H1 (cell line): ENCODE measurements at places on chromosomes 7 and 10. TPM values are rescaled to one million over a fixed set of nuclear protein-coding genes. Genes with fewer than 3 reads are reported as not detected.

- H3K36me3 ChIP-seq = no peaks in the 10 kb centered on the region
- DNase-seq = no peak
- H3K27ac ChIP-seq = no peak overlapping the region
- no peaks in the 10 kb centered on the region for H3K27me3 ChIP-seq
- no peak overlapping the region for H3K4me3 ChIP-seq
Measured at GRCh38 chr7:148079206-148080080, 511.1 kb upstream of the C7orf33 start.

SMO gene
- 61.2 and 64.5 TPM in 2 replicates for total RNA-seq

DNA sequence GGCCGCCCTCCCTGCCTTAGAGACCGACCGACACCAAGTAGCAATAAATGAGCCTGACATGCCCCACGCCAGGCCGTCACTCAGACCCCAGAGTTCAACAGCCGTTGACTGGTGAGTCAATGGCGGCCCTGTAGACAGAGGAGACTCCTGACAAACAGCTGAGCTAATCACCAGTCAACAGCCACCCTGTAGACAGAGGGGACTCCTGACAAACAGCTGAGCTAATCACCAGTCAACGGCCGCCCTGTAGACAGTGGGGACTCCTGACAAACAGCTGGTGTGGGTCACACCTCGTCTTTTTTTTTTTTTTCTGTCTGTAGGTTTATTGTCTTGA is 16.9 kb upstream of the KNDC1 start:
- no peaks in the 10 kb centered on the region for H3K36me3 ChIP-seq
- no peak overlapping the region for H3K4me3 ChIP-seq
- H3K27ac ChIP-seq = no peak overlapping the region
- H3K27me3 ChIP-seq = no peaks in the 10 kb centered on the region
- H3K4me1 ChIP-seq = peaks cover 6% of the 10 kb centered on the region

DNA sequence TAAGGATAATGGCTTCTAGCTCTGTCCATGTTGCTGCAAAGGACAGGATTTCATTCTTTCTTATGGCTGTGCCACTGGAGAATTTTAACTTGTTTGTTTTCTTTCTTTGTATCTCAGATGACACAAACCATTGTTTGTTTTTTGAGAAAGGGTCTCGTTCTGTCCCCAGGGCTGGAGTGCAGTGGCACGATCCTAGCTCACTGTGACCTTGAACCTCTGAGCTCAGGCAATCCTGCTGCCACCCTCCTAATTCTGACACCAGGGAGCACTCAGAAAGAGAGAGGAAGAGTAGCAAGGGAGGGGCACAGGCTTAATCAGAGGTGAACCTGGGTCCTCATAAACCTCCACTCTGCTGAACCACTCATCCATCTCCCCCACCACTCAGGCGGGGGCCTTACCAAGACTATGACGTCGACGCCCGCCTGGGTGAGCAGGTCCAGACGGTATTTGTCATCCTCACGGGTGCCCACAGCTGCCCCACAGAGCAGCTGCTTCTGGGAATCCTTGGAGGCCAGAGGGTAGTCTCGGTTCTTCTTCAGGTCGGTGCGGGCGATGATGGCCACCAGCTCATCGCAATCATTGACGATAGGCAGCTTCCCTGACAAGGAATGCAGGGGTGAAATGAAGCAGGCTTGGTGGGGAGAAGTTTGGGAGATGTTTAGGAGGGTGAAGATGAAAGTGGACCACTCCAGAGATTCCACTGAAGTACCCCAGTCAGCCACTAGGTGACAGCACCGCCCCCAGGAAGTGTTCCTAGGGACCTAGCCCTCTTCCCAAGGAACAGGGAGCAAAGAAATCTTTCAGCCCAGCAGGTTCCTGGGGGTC is 11.6 kb downstream of the IMPDH1 start:
- no peak overlapping the region for H3K27ac ChIP-seq
- no peak overlapping the region for H3K4me3 ChIP-seq
- H3K4me1 ChIP-seq = no peaks in the 10 kb centered on the region
- no peaks in the 10 kb centered on the region for H3K27me3 ChIP-seq

- H3K27ac ChIP-seq = no peak overlapping the region
- no peaks in the 10 kb centered on the region for H3K27me3 ChIP-seq
- no peaks in the 10 kb centered on the region for H3K36me3 ChIP-seq
Measured at GRCh38 chr7:18262058-18262457, 233.5 kb upstream of the HDAC9 start.

DNA sequence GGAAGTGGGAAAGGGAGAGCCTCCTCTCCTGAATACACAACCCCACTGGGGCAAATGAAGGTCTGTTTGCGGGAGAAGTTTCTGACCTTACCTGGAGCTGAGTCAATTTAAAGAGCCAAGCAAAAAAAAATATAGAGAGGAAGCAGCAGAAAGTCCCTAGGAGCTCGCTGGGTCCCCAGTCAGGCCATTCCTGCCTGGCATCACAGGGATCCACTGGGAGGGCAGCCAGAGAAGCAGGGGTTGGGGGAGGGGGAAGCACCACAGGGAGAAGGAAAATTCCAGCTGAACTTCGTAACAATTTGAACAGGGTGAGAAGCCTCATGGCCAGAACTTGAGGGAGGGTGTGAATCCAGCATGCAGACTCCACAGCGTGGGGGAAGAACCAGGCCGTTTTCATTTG is 298.7 kb downstream of the LRRTM3 start:
- no peaks in the 10 kb centered on the region for H3K27me3 ChIP-seq
- H3K36me3 ChIP-seq = no peaks in the 10 kb centered on the region
- H3K4me1 ChIP-seq = no peaks in the 10 kb centered on the region
- no peak overlapping the region for H3K4me3 ChIP-seq
- H3K27ac ChIP-seq = no peak overlapping the region

DNA sequence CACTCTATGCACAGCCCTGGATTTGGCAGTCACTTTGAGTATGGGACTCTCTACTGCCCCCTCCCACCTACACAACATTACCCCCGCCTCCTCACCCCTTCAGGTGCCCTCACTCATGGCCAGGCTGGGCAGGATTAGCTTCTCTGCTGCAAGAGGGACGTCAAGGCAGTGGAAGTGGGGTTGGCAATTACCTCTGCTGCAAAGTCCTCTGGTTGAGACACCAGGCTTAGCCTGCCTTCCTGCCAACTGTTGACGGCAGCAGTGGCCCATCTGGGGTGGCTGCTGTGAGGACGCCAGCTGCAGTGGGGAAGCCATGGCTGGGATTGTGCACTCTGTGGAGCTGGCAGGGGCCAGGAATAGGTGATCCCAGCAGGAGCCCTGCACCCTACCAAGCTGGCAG is 26.7 kb downstream of the SVIL start:
- H3K4me3 ChIP-seq = no peak overlapping the region
- DNase-seq = no peak
- no peaks in the 10 kb centered on the region for H3K4me1 ChIP-seq
- no peaks in the 10 kb centered on the region for H3K27me3 ChIP-seq

HOXA2 gene
- not detected in 2 replicates for total RNA-seq

GRCh38 chr7:151038951-151039849 is 9.1 kb upstream of the ASIC3 start:
- peaks cover 2% of the 10 kb centered on the region; the same call in 1 of the 2 replicates for H3K36me3 ChIP-seq
- H3K4me3 ChIP-seq = no peak overlapping the region
- H3K27ac ChIP-seq = no peak overlapping the region
- no peaks in the 10 kb centered on the region for H3K4me1 ChIP-seq
- no peaks in the 10 kb centered on the region for H3K27me3 ChIP-seq

DNA sequence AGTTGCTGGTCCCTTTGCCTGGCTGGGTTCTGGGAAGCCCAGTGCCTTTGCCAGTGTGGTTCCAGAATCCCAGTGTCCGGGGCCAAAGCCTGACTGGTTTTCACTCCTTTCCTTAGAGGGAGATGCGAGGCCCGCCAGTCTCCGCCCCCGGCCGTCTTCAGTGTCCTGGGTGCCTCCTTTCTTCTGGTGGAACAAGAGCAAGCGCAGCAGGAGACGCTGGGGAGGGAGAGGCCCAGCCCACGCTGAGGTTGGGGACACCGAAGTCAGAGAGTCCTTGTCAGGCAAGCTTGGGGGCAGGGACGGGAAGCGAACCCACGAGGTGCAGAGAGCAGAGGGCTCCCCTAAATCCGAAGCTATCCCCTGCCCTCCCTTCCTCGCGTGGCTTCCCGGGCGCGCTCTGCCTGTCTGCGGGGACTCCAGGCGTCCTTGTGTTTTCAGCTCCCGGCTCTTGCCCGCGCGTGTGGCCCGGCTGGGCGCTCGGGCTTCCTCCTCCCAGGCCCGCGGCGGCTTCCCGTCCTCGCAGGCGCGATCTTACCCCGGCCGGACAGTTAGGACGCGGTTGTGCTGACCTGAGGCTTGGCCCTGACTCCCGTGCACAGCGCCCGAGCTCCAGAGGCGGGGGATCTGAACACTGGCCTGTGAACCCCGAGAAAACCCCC is 60.6 kb upstream of the UBE3C start:
- peak; percentile 64 for DNase-seq
- peak overlapping the region; percentile 34 for H3K4me3 ChIP-seq
- no peak overlapping the region for H3K27ac ChIP-seq

NANOS1 gene
- total RNA-seq = 3.1 and 5.4 TPM in 2 replicates

DNA sequence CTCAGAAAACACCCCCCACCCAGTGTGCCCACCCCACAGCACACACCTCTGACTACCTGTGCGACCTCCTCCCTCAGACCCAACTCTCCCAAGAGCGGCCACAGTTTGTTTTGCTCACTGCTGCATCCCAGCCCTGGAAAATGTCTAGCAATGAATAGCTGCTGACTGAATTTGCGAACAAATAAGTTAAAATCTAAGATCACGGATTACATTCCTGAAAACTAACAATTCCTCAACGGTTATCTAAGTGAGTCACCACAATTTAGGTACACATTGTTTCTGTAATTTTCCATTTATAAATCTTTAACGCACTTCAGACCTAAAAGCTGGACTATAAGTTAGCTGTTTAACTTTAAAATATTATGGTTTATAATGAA is 235.2 kb downstream of the ZMYND11 start:
- no peaks in the 10 kb centered on the region for H3K27me3 ChIP-seq
- no peak for DNase-seq

- H3K36me3 ChIP-seq = no peaks in the 10 kb centered on the region
- H3K4me1 ChIP-seq = no peaks in the 10 kb centered on the region
- no peak overlapping the region for H3K4me3 ChIP-seq
- DNase-seq = no peak
Measured at GRCh38 chr7:11133436-11133959, 159.8 kb downstream of the PHF14 start.

- H3K4me1 ChIP-seq = peaks cover 31% of the 10 kb centered on the region
- H3K27ac ChIP-seq = no peak overlapping the region
- DNase-seq = no peak
- no peak overlapping the region for H3K4me3 ChIP-seq
- no peaks in the 10 kb centered on the region for H3K36me3 ChIP-seq
Measured at GRCh38 chr10:24254180-24254579, 45.2 kb downstream of the KIAA1217 start.

MAT1A gene
- 2.9 and 4.1 TPM in 2 replicates for total RNA-seq

EN2 gene
- not detected in 2 replicates for total RNA-seq

GRCh38 chr7:140235114-140235513 is 58.3 kb upstream of the KDM7A start:
- no peak overlapping the region for H3K4me3 ChIP-seq
- no peak overlapping the region for H3K27ac ChIP-seq
- peaks cover 5% of the 10 kb centered on the region; the same call in 1 of the 2 replicates for H3K27me3 ChIP-seq
- H3K4me1 ChIP-seq = peaks cover 7% of the 10 kb centered on the region
- H3K36me3 ChIP-seq = no peaks in the 10 kb centered on the region
- no peak for DNase-seq

MRLN gene
- not detected in 2 replicates for total RNA-seq

GRCh38 chr7:158958618-158959017 is 102.3 kb downstream of the DYNC2I1 start:
- H3K27me3 ChIP-seq = no peaks in the 10 kb centered on the region
- no peak for DNase-seq

- no peaks in the 10 kb centered on the region for H3K36me3 ChIP-seq
- no peaks in the 10 kb centered on the region for H3K4me1 ChIP-seq
- no peaks in the 10 kb centered on the region for H3K27me3 ChIP-seq
- H3K27ac ChIP-seq = no peak overlapping the region
- H3K4me3 ChIP-seq = no peak overlapping the region
Measured at GRCh38 chr7:2849941-2850766, 6.0 kb upstream of the GNA12 start.

GRCh38 chr10:97188261-97188711 is 2.5 kb upstream of the SLIT1 start:
- no peak for DNase-seq
- no peaks in the 10 kb centered on the region for H3K36me3 ChIP-seq
- H3K27me3 ChIP-seq = peaks cover 48% of the 10 kb centered on the region
- peaks cover 5% of the 10 kb centered on the region for H3K4me1 ChIP-seq
- H3K27ac ChIP-seq = no peak overlapping the region

DNA sequence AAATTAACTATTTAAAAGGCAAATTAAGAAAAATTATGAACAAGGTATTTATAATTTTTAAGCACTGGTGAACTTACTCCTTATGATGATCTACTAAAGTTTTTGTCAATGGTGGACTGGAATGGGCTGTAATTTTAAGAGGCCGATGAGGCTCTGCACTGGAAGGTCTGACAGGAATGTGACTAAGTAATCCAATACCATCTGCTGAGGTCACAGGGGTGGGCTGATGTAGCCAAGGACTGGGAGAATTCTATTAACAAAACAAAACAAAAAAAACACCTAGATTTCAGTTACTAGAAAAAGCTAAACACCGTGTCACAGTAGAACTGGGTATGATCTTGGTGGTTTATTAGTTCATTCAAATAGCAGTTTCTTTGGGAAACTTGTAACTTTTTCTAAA is 75.9 kb downstream of the NRBF2 start:
- peaks cover 20% of the 10 kb centered on the region for H3K36me3 ChIP-seq
- H3K27me3 ChIP-seq = no peaks in the 10 kb centered on the region
- peaks cover 34% of the 10 kb centered on the region; the same call in 1 of the 2 replicates for H3K4me1 ChIP-seq
- H3K4me3 ChIP-seq = no peak overlapping the region
- DNase-seq = no peak

ITIH2 gene
- not detected in 2 replicates for total RNA-seq

- H3K4me3 ChIP-seq = no peak overlapping the region
- no peaks in the 10 kb centered on the region for H3K27me3 ChIP-seq
- no peaks in the 10 kb centered on the region for H3K4me1 ChIP-seq
- no peak overlapping the region for H3K27ac ChIP-seq
- H3K36me3 ChIP-seq = no peaks in the 10 kb centered on the region
Measured at GRCh38 chr7:52863652-52864051, 171.8 kb upstream of the POM121L12 start.

RAB11FIP2 gene
- 12.7 and 14.5 TPM in 2 replicates for total RNA-seq

- H3K36me3 ChIP-seq = no peaks in the 10 kb centered on the region
- DNase-seq = no peak
- H3K4me1 ChIP-seq = no peaks in the 10 kb centered on the region
- H3K27ac ChIP-seq = no peak overlapping the region
Measured at GRCh38 chr7:159083001-159083697, 61.5 kb downstream of the VIPR2 start.

- H3K27me3 ChIP-seq = no peaks in the 10 kb centered on the region
- no peak overlapping the region for H3K27ac ChIP-seq
- H3K4me1 ChIP-seq = no peaks in the 10 kb centered on the region
- no peak overlapping the region for H3K4me3 ChIP-seq
Measured at GRCh38 chr10:59055045-59055444, 121.4 kb upstream of the PHYHIPL start.

NRP1 gene
- 2.1 TPM in 2 replicates for total RNA-seq

DNA sequence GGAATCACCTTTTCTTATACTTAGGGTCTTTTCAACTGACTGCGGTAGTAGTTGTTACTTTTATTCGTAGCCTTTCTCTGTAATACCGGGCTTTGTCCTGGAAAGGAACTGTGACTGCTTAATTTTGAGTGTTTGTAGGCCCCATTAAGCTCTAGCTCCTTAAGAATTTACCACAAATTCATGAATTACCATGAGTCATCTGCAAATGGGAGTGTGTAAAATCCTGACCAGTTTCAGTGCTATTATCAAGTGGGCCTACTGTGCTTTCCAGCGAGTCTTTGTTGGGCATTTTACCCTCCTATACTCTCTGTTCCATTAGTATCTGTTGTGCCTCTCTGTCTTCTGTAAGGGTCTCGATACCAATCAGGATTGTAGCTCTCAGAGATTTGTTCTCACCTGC is 49.7 kb downstream of the ZMYND11 start:
- H3K27me3 ChIP-seq = no peaks in the 10 kb centered on the region
- no peak overlapping the region for H3K27ac ChIP-seq
- no peaks in the 10 kb centered on the region for H3K4me1 ChIP-seq
- peaks cover 9% of the 10 kb centered on the region; the same call in 1 of the 2 replicates for H3K36me3 ChIP-seq
- DNase-seq = no peak
